ENCODE measurements at places on chromosomes 2 and 18.
A peak's percentile ranks its signal among the peaks of the same experiment; 100 is the strongest.

GRCh38 chr2:230162981-230163380 lies 56.8 kb downstream of the SP110 start:
- DNase-seq, result no peak

- no peak for DNase-seq
These were observed 54.6 kb downstream of the ZFP36L2 start for GRCh38 chr2:43171789-43172188.

- no peak for DNase-seq
These were observed 89.8 kb downstream of the KLHL14 start for GRCh38 chr18:32683044-32683443.

GRCh38 chr18:48324651-48325050 lies 84.5 kb downstream of the ZBTB7C start:
- DNase-seq, result peak; percentile 72

GRCh38 chr18:11163665-11164064 lies 14.3 kb upstream of the PIEZO2 start:
- no peak for DNase-seq

- DNase-seq, result no peak
These were observed 39.3 kb downstream of the TRABD2A start for GRCh38 chr2:84841577-84841976.

DNA sequence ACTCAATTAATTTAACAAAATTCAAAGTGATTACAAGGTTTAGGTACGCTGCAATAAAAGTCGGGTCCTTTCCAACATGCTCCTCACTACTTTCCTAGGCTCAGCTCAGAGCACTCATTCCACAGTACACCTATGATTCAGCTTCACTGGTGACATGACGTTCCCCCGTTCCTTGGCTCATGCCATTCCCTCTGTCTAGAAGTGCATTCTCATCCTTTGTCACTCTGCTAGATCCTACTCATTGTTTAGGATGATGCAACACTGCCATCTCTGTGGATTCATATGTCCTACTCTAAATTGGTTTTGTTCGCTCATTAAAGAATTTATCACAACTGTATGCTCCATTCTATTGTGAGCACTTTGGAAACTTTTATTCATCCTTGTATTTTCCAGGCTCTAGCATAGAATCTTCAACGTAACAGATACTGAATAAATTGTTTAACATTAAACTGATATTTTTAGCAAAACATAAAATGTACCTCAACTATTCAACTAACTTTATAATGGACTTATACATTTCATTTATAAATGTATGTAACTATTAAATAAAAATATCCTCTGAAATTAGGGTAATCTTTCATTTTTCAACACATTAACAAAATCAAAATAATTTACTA lies 78.6 kb downstream of the FAM228A start:
- no peak for DNase-seq

- DNase-seq, result peak; percentile 85
These were observed 219.4 kb downstream of the MREG start for GRCh38 chr2:215793747-215794595.

DNA sequence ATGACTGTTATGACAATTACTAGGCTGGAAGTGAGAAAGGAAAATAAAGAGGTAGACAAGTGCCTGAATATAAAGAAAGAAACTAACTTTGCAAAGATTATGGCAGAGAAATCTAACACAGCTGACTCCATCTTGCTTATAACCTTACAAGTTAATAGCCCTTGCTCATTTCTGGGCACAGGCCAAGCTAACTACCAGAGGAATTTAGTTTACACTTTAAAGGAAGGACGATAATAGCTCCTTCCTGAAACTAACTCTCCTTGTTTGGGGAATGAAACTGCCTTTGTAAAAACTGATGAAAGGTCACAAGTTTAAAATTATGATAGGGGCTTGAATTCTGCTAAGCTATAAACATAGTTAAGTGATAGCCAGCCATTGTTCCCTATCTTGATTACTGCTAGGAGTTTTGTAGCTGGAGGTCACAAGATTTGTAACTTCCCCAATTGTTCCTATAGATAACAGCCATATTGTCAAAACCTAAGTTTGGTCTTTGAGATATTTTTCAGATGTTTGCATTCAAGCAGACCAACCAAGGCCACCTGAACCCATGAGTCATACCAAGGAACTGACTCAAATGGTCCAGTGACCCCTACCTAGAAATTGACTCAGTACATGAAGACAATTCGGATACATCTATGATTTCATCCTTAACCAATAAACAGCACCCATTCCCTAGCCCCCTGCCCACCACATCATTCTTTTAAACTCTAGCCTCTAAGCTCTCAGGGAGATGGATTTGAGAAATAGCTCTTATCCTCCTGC lies 209.2 kb upstream of the LRATD1 start:
- no peak for DNase-seq

DNA sequence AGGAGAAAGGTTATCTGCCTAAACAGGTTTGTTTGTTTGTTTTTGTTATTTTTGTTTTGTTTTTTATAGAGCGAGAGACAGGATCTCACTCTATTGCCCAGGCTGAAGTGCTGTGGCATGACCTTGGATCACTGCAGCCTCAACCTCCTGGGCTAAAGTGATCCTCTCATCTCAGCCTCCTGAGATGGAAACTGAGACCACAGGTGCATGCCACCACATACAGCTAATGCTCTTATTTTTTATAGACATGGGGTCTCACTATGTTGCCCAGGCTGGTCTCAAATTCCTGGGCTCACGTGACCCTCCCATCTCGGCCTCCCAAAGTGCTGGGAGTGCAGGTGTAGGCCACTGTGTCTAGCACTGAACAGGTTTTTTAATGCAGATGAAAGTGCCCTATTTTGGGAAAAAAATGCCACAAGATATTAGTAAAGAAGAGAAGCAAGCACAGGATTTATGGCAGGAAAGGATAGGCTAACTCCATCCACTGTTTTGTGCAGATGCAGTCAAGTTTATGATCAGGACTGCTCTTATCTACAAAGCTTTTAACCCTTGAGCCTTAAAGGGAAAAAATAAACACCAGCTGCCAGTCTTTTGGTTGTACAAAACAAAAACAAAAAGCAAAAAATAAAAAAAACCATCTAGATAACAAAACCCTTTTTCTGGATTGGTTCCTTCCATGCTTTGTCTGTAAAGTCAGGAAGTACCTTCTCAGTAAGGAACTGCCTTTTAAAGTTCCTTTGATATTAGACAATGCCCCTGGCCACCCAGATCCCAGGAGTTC lies 29.4 kb downstream of the MAP4K3 start:
- DNase-seq, result no peak

DNA sequence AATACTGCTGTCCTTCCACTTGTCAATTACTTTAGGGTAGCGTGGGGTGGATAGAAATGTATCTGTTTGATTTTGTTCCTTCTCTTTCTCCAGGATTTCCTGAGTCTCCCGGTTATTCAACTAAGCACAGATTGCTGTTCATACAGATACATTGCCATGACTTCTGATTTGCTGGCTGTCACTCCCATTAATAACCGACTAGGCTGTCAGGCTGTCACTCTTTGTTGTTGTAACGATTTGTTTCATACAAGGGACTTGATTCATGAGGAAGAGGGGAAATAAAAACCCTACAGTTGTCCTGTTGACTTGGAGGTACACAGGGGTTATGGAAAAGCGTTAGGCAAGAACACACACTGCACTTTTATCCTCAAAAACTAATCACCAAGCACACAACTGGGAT lies 302.7 kb upstream of the SMIM21 start:
- DNase-seq, result no peak

GRCh38 chr2:133607679-133608078 lies 39.4 kb upstream of the NCKAP5 start:
- peak; percentile 51 for DNase-seq

DNA sequence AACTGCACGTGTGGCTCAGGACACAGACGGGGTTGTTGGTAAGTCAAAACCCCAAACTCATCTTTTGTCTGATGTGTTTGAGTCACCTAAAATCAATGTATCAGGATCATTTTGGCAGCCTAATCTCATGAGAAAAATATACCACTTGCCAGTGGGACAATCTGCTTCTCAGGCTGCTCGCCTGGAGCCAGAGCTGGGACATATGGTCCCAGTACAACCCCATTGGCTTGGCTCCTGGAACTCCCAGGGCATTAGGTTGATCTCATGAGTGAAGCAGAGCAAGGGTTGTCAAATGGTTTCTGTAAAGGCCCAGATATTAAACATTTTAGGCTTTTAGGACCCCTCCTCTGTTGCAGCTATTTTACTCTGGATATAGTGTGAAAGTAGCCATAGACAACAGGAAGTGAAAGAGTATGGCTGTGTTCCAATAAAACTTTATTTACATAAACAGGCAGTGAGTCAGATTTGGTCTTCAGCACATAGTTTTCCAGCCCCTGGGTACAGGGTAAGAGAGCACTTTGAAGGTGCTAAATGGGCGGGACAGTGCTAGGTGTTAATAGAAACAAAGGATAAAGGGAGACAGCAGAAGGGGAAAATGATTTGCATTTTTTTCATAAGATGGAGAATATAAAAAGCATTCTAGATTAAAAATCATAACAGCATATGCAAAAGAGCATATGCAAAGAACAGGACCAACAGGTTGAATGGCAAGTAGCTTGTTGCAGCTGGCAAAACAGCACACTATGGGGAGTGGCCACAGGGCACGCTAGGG lies 290.8 kb downstream of the KCNS3 start:
- DNase-seq, result no peak

- DNase-seq, result no peak
These were observed 678 bp upstream of the OTX1 start for GRCh38 chr2:63049970-63050333.

DNA sequence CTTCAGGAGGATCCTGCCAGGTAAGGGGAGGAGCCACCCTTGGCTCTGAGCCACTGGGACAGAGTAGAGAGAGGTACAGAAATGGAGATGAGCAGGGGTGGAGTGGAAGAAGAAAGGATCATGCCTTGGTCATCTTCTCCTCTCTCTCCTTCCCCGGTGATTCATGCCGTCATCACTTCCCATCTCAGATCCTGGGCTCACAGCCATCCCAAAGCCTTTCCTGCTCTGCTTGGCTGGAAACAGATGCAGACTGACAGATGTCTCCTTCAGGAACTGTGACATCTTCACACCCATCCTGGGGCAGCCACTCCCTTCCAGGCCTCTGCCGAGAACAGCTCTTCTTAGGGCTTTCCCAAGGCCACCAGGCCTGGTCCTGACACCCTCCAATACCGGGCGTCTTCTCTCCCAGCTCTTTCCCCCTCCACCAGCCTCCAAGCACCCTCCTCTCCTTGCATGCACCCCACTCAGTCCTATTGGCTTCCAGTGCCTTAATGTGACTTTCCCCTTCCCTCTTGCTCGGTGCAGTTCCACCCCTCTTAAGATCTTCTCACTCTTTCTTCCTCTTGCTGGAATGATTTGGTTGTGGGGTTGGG lies 58.3 kb upstream of the TNP1 start:
- peak; percentile 14 for DNase-seq

GRCh38 chr2:179875864-179876263 lies 14.5 kb upstream of the ZNF385B start:
- no peak for DNase-seq

DNA sequence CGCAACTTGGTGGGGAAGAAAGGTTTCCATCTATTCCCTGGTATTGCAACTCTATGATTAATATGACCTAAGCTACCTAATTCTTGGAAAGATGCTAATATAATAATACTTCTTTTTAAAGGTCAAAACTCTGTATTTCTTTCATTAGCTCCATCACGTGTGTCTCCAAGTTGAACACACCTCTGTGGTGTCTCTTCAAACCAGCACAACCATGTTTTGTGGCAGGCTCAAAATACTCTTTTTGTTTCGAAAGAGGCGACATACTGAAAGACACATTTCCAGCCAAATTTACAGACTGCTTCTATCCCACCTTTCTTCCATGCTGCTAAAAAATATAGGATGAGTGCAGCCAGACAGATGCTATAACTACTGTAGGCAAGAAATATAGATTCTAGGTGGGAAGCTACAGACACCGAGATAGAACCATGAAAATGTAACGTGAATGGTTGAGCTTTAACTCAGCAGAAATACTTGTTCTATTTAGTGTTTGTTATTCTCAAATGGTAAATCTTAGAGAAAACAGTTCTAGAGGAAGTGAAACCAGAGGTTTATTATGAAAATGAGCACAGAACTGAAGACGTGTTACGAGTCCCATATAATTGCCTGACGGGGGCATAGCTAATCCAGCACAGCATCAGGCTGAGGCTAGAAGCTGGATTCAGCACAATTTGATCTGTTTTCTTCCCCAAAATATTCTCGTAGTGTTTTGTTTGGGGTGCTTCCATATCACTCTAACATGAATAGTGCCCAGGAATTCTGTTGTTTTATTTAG lies 991.5 kb upstream of the FANCL start:
- no peak for DNase-seq

GRCh38 chr2:119536211-119536610 lies 8.0 kb upstream of the CFAP221 start:
- no peak for DNase-seq

DNA sequence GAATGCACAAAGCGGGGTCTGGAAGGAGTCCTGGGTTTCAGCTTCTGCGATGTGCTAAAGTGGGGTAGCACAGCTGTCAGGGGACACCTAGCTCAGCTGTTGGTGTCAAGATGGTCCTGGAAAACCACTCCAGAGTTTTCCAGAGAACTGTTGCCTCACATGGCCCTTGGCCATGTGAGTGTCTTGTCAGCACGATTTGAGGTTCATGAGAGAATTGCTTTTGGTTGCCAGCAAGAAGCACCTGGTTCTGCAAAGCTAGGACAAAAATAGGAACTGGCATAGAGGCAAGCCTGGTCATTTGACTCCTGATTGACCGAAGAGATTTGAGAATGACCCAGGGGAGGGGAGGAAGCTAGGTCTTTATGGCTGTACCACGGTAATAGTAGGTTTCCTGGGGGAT lies 50.4 kb upstream of the CTLA4 start:
- DNase-seq, result no peak

- no peak for DNase-seq
These were observed 104.0 kb upstream of the POU3F3 start for GRCh38 chr2:104749856-104750460.

DNA sequence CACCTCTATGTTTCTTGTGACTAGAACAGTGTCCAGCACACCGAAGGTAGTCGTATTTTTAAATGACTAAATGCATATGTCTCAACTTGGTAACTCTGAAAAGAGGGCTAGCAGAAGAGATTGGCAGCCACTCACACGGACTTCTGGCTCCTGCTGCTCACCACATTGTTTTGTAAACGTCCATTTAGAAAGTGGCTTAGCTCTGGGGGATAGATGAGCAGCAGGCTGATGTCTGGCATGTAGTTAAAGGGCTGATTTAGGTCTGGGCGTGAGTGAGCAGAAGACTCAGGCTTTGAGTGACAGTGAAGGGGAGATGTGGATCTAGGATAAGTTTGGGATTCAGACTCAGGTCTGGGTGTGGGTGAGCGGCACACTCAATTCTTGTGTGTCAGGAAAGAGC lies 372.9 kb upstream of the HS6ST1 start:
- DNase-seq, result no peak

DNA sequence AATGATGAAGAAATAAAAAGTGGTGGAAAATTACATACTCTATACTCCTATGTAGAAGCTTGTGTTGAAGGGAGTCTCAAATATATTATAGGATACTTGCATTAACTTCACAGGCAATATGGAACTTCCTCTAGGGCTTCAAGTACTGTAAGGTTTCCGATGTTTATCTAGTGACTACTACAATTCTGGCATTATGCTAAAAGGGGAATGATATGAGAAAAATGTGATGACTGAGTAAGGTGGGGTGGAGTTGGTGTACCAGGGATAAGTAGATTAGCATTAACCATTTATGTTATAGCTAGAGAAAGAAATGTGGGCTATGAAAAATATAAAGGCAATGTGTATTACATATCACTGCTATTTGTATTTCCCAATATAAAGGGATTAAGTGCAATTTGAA lies 229.5 kb downstream of the DCC start:
- no peak for DNase-seq

All from epithelial cell of prostate (primary cell).